Sigmoid colon (tissue), 7 donors: ENCODE measurements at places on chromosomes 3 and 15. TPM values are rescaled to one million over a fixed set of nuclear protein-coding genes. Genes with fewer than 3 reads are reported as not detected.

GRCh38 chr15:48794697-48795134 is 16.2 kb downstream of the CEP152 start:
- DNase-seq: no peak

- peak; percentile 84 for DNase-seq
Measured at GRCh38 chr3:99659032-99659431, 20.6 kb downstream of the COL8A1 start.

DNA sequence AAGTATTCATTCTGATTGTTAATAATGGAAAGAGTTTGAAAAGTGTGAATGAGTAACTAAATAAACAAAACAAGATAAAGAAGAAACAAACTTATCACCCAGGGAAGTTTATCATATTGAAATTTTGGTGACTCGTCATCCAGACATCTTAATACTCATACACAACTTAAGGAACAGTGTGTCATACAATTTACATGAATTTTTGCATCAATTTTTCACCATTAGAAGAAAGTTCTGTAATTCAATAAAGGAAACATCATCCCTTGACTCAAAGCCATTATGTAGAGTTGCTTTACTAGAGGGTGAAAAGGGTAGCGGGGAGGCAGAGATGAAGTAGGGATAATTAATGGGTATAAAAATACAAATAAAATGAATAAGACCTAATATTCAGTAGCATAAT is 536.2 kb downstream of the GRM7 start:
- DNase-seq: no peak

DNA sequence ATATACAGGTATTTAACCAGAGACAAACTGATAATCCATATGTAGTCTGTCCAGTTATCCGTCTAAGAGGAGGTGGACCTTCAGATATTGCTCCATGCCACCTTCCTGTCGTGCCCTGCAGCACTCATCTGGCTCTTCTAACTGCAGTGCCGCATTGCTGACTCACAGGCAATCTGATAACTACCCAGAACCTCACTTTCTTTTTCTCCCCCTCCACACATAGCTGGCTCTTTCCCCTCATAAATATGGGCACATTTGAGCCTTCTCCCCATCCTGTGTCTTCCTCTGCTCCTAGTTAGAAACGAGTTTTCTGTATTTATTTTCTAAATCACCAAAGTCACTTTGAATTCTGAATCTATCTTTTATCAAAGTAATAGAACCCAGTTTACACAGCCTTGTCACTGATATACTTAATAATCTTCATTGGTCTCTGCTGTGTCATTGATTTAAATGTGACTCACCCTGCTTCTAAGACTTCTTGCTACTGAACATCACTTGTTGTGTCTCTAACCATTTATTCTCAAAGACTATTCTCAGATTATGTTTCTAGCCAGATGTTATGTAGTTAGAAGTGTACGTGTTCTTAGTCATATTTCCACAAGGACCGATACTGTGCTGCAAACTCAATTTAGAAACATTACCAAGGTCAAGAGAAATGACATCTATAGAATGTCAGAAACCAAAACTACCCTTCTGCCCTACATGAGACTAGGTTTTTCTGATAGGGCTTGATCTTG is 17.4 kb upstream of the KCNMB2 start:
- DNase-seq: no peak

DNA sequence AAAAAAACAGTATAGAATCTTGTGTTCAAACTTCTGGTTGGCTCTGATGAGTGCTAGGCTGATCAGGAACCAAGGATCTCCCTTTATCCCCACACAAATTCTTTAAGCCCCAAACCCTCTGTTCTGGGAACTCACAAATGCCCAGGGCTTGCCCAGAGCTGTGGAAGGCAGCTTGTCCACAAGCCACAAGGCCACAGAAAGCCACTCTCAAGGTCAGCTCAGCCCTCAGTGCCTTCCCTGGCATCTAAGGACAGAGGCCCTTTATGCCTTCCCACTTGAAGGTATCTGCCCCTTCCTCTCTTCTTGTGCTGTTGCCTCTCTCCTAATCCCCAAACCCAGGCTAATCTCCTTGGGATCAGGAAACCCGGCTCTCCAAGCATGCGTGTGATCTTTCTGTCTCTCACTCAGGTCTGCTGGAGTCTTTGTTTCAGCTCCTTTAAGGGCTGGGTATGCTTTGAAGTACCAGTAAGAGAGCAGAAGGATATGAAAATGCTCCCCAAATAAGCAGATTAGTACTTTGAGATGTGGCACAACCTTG is 145.0 kb upstream of the TRIM42 start:
- DNase-seq: no peak

- DNase-seq: no peak
Measured at GRCh38 chr15:63999177-63999576, 47.1 kb downstream of the DAPK2 start.

- DNase-seq: no peak
Measured at GRCh38 chr3:99684644-99685043, 46.2 kb downstream of the COL8A1 start.

The P2RY13 gene
- 2.3 TPM for total RNA-seq

The REC114 gene
- total RNA-seq: not detected

The CACNA1D gene
- 5.4 TPM for total RNA-seq

The RASGRF1 gene
- total RNA-seq: 1.2 TPM

The SYNPR gene
- total RNA-seq: 0.16 TPM

The LIPC gene
- total RNA-seq: 0.83 TPM

The NCK1 gene
- total RNA-seq: 55.1 TPM

The WDR48 gene
- total RNA-seq: 40.8 TPM

The C3orf22 gene
- not detected for total RNA-seq
